Trophoblast cell (in vitro differentiated cells and primary cell): ENCODE measurements at places on chromosomes 11 and 22.

GRCh38 chr11:126707498-126707897 is 293.1 kb downstream of the KIRREL3 start:
- no peak for DNase-seq
- H3K4me1 ChIP-seq, result peaks cover 6% of the 10 kb centered on the region
- H3K36me3 ChIP-seq, result no peaks in the 10 kb centered on the region

- H3K36me3 ChIP-seq, result no peaks in the 10 kb centered on the region
- H3K4me3 ChIP-seq, result no peak overlapping the region
- H3K4me1 ChIP-seq, result peaks cover 4% of the 10 kb centered on the region
- no peak for DNase-seq
- no peak overlapping the region for H3K27ac ChIP-seq
These were observed 333.9 kb downstream of the CTTN start for GRCh38 chr11:70732023-70732880.

- no peaks in the 10 kb centered on the region for H3K27me3 ChIP-seq
- H3K36me3 ChIP-seq, result peaks cover 9% of the 10 kb centered on the region
- H3K4me3 ChIP-seq, result no peak overlapping the region
- no peak overlapping the region for H3K27ac ChIP-seq
- DNase-seq, result peak; percentile 54
These were observed 21.2 kb downstream of the PLAAT3 start for GRCh38 chr11:63592975-63593395.

GRCh38 chr22:29773233-29773632 is 6.1 kb downstream of the UQCR10 start:
- no peaks in the 10 kb centered on the region for H3K27me3 ChIP-seq

DNA sequence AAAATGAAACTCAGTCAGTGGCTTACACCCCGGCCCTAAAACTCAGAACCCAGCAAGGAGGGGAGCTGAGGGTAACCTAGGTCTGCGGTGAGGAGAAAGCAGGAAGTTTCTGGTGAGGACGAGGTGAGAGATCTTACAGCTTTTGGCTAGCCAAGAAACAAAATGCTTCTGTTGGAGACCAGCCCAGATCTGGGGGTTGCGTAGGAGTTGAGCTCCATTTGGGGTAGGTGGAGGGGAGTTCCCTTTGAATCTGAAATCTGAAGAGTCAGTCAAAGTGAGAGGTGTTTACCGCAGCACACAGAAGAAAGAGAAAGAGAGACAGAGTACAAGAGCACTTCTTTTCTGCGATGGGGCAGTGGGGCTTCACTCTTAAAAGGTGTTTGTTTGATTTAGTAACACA is 29.6 kb downstream of the EHF start:
- H3K4me3 ChIP-seq, result no peak overlapping the region
- no peak for DNase-seq
- H3K27me3 ChIP-seq, result no peaks in the 10 kb centered on the region
- no peaks in the 10 kb centered on the region for H3K4me1 ChIP-seq
- no peaks in the 10 kb centered on the region for H3K36me3 ChIP-seq
- no peak overlapping the region for H3K27ac ChIP-seq

DNA sequence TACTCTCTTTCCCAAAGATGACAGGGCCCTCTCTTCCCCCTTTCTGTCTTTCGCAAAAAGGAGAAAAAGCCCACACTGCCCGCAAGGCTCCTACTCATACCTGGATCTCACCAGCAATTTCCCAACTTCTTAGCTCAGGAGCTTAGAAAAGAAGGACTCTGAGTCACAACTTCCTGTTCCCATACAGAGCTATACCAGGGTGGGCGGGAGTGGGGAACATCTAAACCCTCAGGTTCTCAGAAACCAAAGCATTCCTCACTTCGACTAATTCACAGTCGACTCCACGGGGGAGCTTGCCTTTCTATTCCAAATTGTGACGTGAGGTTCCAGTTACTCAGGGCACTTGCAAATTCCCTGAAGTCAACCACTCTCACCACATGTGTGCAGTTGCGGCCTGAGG is 61.9 kb downstream of the MTNR1B start:
- no peaks in the 10 kb centered on the region for H3K36me3 ChIP-seq
- DNase-seq, result peak; percentile 2
- no peaks in the 10 kb centered on the region for H3K27me3 ChIP-seq
- H3K4me3 ChIP-seq, result no peak overlapping the region
- H3K4me1 ChIP-seq, result no peaks in the 10 kb centered on the region

DNA sequence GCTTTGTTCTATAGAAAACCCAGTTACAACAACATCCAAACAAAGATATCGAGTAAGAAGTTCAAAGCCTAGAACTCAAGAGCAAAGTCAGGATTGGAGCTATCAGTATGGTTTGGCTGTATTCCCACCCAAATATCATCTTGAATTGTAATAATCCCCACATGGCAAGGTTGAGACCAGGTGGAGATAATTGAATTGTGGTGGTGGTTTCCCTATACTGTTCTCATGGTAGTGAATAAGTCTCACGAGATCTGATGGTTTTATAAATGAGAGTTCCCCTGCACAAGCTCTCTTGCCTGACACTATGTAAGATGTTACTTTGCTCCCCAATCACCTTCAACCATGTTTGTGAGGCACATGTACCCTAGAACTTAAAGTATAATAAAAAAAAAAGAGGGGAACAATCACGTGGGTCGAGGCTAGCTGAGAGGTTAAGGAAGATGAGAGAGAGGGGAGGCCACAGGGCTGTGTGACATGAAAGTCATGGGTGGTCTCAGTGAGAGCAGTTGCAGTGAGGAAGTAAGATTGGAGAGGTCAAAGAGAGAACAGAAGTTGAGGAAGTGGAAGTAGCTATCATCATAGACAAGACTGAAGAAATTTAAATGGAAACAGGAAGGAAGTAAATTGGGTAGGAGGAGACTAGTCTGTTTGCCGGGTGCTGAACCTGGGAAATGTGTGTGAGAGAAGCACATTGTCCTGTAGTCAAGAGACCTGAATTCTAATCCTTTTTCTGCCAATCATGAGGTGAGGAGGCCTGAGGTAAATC is 80.1 kb upstream of the CD44 start:
- no peaks in the 10 kb centered on the region for H3K36me3 ChIP-seq
- no peaks in the 10 kb centered on the region for H3K27me3 ChIP-seq
- H3K4me1 ChIP-seq, result no peaks in the 10 kb centered on the region
- H3K4me3 ChIP-seq, result no peak overlapping the region
- no peak overlapping the region for H3K27ac ChIP-seq

GRCh38 chr11:63783925-63784592 is 15.5 kb upstream of the ZFTA start:
- H3K27ac ChIP-seq, result peak overlapping the region; percentile 96
- no peak for DNase-seq
- H3K4me3 ChIP-seq, result no peak overlapping the region
- no peaks in the 10 kb centered on the region for H3K36me3 ChIP-seq
- peaks cover 6% of the 10 kb centered on the region for H3K4me1 ChIP-seq
- no peaks in the 10 kb centered on the region for H3K27me3 ChIP-seq

GRCh38 chr22:30894371-30894740 is 74.2 kb downstream of the MORC2 start:
- H3K27me3 ChIP-seq, result no peaks in the 10 kb centered on the region
- no peak overlapping the region for H3K4me3 ChIP-seq
- H3K4me1 ChIP-seq, result peaks cover 2% of the 10 kb centered on the region
- DNase-seq, result no peak

DNA sequence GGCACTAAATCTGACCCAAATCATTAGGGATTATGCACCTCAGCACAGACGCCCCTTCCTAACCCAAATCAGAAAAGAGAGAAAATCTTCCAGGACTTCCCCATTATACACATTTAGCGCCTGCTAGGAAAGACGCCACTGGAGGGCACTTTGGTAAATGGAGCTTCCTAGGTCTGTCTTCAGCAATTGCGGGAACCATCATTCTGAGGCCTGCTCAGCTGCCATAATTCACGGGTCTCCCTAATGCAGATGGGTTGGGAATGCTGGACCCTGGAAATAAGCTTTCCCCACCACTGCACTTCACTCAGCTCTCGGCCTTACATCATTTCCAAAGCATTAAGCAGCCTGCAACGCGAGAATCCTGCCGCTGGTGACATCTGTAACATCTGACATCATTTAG is 86.2 kb upstream of the OPCML start:
- H3K27me3 ChIP-seq, result no peaks in the 10 kb centered on the region
- no peak overlapping the region for H3K27ac ChIP-seq
- H3K36me3 ChIP-seq, result no peaks in the 10 kb centered on the region
- no peak for DNase-seq
- no peaks in the 10 kb centered on the region for H3K4me1 ChIP-seq

- H3K36me3 ChIP-seq, result no peaks in the 10 kb centered on the region
- H3K4me3 ChIP-seq, result no peak overlapping the region
- DNase-seq, result no peak
- no peaks in the 10 kb centered on the region for H3K4me1 ChIP-seq
- H3K27ac ChIP-seq, result no peak overlapping the region
These were observed 47.3 kb downstream of the TSPAN18 start for GRCh38 chr11:44774108-44774507.

DNA sequence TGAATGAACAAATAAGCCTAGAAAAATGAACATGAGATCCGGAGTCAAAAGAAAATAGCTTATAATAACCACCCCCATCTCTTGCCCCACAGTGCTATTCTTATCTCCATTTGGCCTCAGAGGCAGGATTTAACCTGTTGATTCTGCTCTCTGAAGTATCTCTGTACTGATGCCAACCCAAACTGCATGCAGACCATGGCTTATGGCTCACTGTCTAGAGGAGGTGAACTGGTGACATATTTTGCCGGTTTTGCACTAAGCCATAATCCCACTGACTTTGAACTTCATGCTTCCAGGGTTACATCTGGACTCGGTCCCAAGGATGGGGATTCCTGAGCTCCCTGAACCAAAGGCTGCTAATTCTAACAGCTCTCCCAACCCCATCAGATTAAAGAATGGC is 397.1 kb downstream of the TENM4 start:
- H3K27me3 ChIP-seq, result no peaks in the 10 kb centered on the region
- no peak overlapping the region for H3K27ac ChIP-seq
- H3K4me1 ChIP-seq, result peaks cover 8% of the 10 kb centered on the region
- no peak for DNase-seq

- peak; percentile 11 for DNase-seq
- H3K4me1 ChIP-seq, result peaks cover 6% of the 10 kb centered on the region
- peaks cover 7% of the 10 kb centered on the region for H3K27me3 ChIP-seq
- no peak overlapping the region for H3K27ac ChIP-seq
- H3K4me3 ChIP-seq, result no peak overlapping the region
- H3K36me3 ChIP-seq, result no peaks in the 10 kb centered on the region
These were observed 33.4 kb upstream of the GLYATL1 start for GRCh38 chr11:58905721-58906547.

DNA sequence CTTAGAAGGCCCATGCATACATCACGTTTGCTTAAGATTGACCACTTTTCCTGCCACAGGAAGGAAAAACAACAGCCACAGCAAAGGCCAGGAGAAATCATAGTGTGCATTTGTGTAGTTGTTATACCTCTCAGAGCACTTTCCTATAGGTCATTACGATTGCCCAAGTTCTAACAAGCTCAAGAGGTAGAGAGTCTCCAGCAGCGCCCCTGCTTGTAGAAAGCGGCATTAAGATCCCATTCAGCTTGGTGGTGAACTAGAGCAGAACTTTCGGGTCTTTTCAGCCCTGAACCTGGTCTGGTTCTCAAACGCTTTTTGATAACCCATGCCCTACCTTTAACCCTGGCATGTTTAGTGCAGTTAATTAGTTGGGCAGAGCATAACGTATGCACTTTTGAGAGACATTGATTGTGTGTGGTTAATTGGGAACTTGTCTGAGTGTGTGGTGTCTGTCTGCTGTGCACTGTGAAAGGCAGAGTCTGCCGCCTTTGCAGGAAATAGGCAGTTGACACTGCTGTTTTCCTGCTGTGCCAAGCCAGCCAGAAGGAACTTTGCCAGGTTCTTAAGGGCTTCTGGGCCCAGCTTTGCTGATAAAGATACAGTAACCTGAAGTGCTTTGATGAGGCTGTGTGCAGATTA is 109.9 kb upstream of the CLMP start:
- no peak overlapping the region for H3K4me3 ChIP-seq
- H3K4me1 ChIP-seq, result peaks cover 4% of the 10 kb centered on the region
- no peaks in the 10 kb centered on the region for H3K27me3 ChIP-seq
- H3K27ac ChIP-seq, result no peak overlapping the region

GRCh38 chr22:50721257-50721844 is 16.7 kb upstream of the ACR start:
- H3K4me3 ChIP-seq, result no peak overlapping the region
- no peak for DNase-seq
- H3K36me3 ChIP-seq, result no peaks in the 10 kb centered on the region
- peaks cover 33% of the 10 kb centered on the region for H3K27me3 ChIP-seq
- no peak overlapping the region for H3K27ac ChIP-seq
- no peaks in the 10 kb centered on the region for H3K4me1 ChIP-seq

DNA sequence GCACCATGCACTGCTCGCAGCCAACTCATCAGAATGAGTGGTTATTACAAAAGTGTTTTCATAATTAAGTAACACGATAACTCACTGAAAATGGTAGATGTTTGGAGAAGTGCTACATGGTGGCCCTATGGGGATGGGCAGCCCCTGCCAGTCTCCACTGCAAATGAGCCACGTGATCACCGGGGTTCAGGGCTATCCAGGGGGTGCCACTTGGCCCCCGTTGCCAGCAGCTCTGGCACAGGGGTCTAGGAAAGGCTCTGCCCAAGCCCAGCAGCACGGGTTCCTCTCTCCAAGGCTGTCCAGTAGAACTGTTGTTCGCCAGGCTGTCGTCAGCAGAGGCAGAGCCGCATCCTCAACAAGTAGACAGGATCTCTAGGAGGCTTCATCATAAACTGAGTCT is 382.1 kb upstream of the B3GAT1 start:
- H3K27ac ChIP-seq, result no peak overlapping the region
- H3K4me1 ChIP-seq, result peaks cover 10% of the 10 kb centered on the region
- no peak for DNase-seq
- no peaks in the 10 kb centered on the region for H3K36me3 ChIP-seq
- H3K27me3 ChIP-seq, result no peaks in the 10 kb centered on the region

DNA sequence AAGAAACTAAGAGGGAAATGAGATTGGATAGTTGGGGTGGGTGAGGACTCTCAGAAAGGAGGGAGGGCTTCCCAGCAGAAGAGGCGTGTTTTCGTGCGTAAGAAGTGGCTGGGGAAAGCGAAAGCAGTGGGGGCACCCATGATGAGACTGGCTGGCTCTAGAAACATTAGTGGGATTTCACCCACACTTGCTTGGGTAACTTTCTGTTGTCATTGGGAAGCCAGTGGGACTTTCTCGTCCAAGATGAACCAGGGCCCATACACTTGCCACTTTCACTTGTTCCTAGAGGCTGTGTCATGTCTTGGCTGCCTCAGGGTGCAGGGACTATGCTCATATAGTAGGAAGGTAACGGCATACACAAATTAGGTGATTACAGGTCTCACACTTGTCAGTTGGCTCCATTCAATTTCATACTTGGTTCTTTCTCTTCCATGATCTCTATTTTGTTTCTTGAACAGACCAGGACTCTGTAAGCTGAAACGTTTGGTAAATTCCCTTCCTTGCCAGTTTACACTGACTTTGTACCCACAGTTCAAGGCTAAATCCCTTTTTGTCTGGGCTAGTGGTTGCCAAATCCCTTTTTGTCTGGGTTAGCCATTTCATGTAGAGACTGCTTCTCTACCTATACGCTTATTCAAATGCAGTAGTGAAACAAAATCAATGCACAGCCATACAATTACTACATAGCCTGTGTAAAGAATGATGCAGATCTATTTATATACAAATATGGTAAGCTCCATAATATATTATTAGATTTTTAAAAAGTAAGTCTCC is 42.0 kb upstream of the CXCR5 start:
- H3K27ac ChIP-seq, result no peak overlapping the region
- H3K4me1 ChIP-seq, result peaks cover 5% of the 10 kb centered on the region
- H3K27me3 ChIP-seq, result no peaks in the 10 kb centered on the region
- DNase-seq, result no peak
- no peaks in the 10 kb centered on the region for H3K36me3 ChIP-seq
